Stimulated activated CD8-positive, alpha-beta memory T cell treated with anti-CD3 and anti-CD28 coated beads, Interleukin-4, amount 100 ng/mL, for 1 hour (primary cell): ENCODE measurements at places on chromosomes 5 and 9.

GRCh38 chr9:27864644-27865438 lies 291.6 kb upstream of the C9orf72 start:
- DNase-seq = no peak

GRCh38 chr5:137346281-137346680 lies 152.8 kb downstream of the SPOCK1 start:
- DNase-seq = no peak

GRCh38 chr9:122016309-122016708 lies 76.8 kb downstream of the TTLL11 start:
- DNase-seq = no peak

GRCh38 chr5:112390327-112390726 lies 28.8 kb downstream of the EPB41L4A start:
- no peak for DNase-seq

GRCh38 chr9:113621309-113621791 lies 157.8 kb downstream of the RGS3 start:
- no peak for DNase-seq
